Activated B cell treated with CpG ODN at 0.5 μM for 24 hours (primary cell): ENCODE measurements at places on chromosomes 1 and 21. TPM values are rescaled to one million over a fixed set of nuclear protein-coding genes. Genes with fewer than 3 reads are reported as not detected.

DNA sequence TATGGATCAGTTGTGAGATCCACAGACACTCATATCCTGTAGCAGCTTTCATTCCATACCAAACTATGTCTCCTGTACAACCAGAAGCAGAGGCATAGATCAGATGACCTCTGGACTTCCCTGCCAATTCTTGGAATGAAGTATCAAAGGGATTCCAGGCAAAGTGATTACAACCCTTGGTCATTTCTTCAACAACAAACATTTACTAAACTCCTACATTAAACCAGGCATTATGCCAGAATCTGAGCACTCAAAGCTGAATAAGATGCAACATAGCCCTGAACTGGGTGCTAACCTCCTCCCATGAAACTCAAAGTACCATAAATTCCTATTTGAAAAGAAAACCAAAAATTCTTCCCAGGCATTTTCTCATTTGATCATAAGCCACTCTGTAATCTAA lies 121.2 kb upstream of the SGIP1 start:
- H3K4me1 ChIP-seq, result peaks cover 14% of the 10 kb centered on the region
- no peak for DNase-seq
- no peaks in the 10 kb centered on the region for H3K27me3 ChIP-seq
- H3K4me3 ChIP-seq, result no peak overlapping the region

GRCh38 chr1:184747089-184747955 lies 7.3 kb downstream of the EDEM3 start:
- H3K27ac ChIP-seq, result peak overlapping the region; percentile 35
- H3K27me3 ChIP-seq, result no peaks in the 10 kb centered on the region
- peaks cover 23% of the 10 kb centered on the region for H3K4me1 ChIP-seq
- H3K36me3 ChIP-seq, result peaks cover 8% of the 10 kb centered on the region

- no peaks in the 10 kb centered on the region for H3K4me1 ChIP-seq
- H3K4me3 ChIP-seq, result no peak overlapping the region
- no peak overlapping the region for H3K27ac ChIP-seq
- DNase-seq, result no peak
These were observed 128.4 kb downstream of the RGS21 start for GRCh38 chr1:192445241-192445640.

DNA sequence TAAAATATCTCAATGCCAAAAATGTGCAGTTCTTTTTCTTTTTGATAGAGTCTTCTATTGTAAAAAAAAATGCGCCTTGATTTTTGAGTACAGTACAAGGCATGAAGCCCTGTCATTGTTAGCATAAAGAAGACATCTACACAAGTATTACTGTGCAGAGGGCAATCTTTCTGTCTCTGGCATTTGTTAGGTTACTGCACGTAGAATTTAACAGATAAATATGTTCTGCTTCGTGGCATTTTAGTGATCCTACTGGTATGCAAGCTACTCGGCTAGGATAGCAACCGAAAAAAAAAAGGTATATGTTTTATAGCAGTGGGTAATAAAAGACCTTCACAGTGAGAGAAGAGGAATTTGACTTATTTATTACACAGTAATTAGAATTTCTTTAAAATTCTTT lies 492.9 kb upstream of the ADGRL2 start:
- H3K36me3 ChIP-seq, result no peaks in the 10 kb centered on the region
- H3K4me1 ChIP-seq, result no peaks in the 10 kb centered on the region
- H3K27me3 ChIP-seq, result no peaks in the 10 kb centered on the region
- no peak for DNase-seq
- H3K27ac ChIP-seq, result no peak overlapping the region

The MROH9 gene
- total RNA-seq, result not detected in 2 replicates

The C1orf159 gene
- 20.8 and 26.5 TPM in 2 replicates for total RNA-seq
